ENCODE measurements at places on chromosomes 5 and 9. TPM values are rescaled to one million over a fixed set of nuclear protein-coding genes. Genes with fewer than 3 reads are reported as not detected.

Gene PSD2
- not detected for total RNA-seq

Gene TAL2
- total RNA-seq = not detected

Gene DBH
- total RNA-seq = not detected

Gene PCDHGC4
- not detected for total RNA-seq

Gene LEAP2
- 3.7 TPM for total RNA-seq

Gene CDC20B
- 0.16 TPM for total RNA-seq

Gene SLC36A3
- total RNA-seq = not detected

Gene SLC34A1
- 2.1 TPM for total RNA-seq

Gene BRINP1
- not detected for total RNA-seq

Gene GNA14
- not detected for total RNA-seq

Gene PRR16
- total RNA-seq = not detected

Gene TTLL11
- total RNA-seq = 2.6 TPM

Gene SH3PXD2B
- total RNA-seq = 0.23 TPM

Gene ZNF608
- total RNA-seq = not detected

Gene SPINK4
- not detected for total RNA-seq

- H3K27me3 ChIP-seq = peaks cover 15% of the 10 kb centered on the region
- no peak for DNase-seq
- H3K4me1 ChIP-seq = no peaks in the 10 kb centered on the region
- H3K36me3 ChIP-seq = no peaks in the 10 kb centered on the region
Observed at GRCh38 chr5:57102905-57103255, 71.0 kb upstream of the GPBP1 start.

DNA sequence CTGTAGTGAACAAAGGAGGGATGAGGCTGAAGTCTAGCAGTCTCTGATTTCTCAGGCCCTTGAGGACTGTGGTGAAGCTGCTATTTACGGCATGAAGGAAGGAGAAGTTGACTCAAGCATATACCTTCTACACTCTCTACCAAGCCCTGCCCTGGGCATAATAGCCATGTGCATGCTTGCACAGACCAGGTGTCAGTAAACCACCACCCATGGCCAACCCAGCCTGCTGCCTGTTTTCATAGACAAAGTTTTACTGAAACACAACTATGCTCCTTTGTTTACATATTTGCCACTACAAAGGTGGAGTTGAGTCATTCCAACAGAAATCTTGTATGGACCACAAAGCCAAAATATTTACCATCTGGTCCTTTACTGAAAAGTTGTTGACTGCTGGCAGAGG lies 126.9 kb downstream of the PAPPA start:
- H3K4me1 ChIP-seq = no peaks in the 10 kb centered on the region
- no peak overlapping the region for H3K27ac ChIP-seq
- H3K36me3 ChIP-seq = no peaks in the 10 kb centered on the region
- no peak for DNase-seq
- H3K4me3 ChIP-seq = no peak overlapping the region

GRCh38 chr5:177428574-177429217 lies 2.2 kb downstream of the GRK6 start:
- no peak for DNase-seq
- H3K27ac ChIP-seq = peak overlapping the region; percentile 93
- peaks cover 72% of the 10 kb centered on the region for H3K4me1 ChIP-seq
- peaks cover 64% of the 10 kb centered on the region for H3K36me3 ChIP-seq

DNA sequence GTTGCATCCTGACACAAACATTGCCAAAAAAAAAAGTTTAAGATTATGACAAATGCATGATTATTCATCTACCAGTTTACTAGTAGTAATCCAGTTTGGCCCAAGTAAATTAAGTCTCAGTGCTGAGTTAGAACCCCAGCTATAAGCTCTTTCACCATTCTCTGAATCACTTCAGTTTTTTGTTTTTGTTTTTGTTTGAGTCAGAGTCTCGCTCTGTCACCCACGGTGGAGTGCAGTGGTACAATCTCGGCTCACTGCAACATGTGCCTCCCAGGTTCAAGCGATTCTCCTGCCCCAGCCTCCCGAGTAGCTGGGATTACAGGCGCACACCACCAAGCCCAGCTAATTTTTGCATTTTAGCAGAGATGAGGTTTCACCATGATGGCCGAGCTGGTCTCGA lies 1.5 kb upstream of the PCYOX1L start:
- peak overlapping the region; percentile 20 for H3K27ac ChIP-seq
- no peak for DNase-seq
- H3K36me3 ChIP-seq = peaks cover 67% of the 10 kb centered on the region
- peak overlapping the region; percentile 18 for H3K4me3 ChIP-seq
- H3K4me1 ChIP-seq = peaks cover 84% of the 10 kb centered on the region

DNA sequence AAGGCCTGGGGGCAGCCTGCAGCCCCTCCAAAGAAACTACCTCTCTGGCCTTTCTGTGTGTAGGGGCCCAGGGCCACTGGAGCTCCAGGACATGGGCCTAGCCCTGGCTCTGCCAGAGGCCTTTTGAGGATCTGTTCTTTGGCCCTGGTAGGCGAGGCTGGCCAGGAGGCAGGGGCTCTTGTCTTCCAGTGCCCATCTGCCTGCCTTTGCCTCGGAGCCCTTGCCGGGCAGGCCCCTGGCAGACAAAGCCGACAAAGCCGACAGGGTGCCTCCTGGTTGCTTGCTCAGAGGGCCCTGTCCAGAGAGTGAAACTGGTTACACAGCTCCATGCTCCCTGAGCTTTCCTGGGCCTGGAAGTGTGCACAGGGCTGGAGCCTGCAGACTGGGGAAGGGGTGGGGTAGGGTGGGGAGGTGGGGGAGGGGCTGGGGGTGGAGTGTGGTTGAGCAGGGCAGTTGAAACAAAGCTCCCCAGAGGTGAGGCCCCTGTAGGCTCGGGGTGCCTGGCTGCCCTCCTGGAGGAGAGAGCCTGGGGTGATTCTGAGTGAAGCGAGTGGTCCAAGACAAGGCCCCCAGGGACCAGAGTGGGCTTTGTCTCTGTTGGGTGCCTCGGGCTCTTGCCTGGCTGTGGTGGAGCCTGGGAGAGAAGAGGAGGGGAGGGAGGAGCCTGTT lies 29.3 kb downstream of the PTPA start:
- DNase-seq = peak; percentile 36
- peaks cover 50% of the 10 kb centered on the region for H3K4me1 ChIP-seq
- H3K27ac ChIP-seq = peak overlapping the region; percentile 93
- peak overlapping the region; percentile 75 for H3K4me3 ChIP-seq
- H3K27me3 ChIP-seq = no peaks in the 10 kb centered on the region

DNA sequence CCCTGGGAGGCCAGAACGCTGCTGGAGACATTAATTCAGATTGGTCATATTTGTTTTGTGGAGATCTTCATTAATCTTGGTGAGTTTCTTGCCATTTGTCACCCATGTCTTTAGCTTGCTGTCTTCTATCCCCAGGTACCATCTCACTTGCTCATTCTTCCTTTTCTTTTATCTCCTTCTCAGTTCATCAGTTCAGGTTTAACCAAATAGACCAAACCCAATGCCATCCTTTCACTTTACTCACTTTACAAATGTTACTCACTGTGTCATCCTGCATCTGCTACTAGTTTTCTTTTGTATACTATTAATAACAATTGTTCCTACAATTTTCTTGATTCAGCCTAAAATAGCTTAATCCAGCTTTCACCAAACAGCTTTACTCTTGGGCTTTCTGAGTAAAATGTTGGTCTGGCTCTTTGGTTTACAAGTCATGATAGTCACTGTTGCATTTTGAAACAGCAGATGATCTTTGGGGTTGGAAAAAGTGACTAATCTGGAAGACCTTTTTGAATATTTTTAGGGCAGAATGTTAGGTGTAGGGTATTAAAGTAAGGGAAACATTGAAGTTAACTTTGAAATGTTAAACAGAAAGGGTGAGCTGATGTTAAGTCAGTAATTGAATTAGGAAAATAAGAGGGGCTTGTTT lies 246.9 kb downstream of the ZSWIM6 start:
- H3K4me1 ChIP-seq = no peaks in the 10 kb centered on the region
- no peak overlapping the region for H3K27ac ChIP-seq
- no peaks in the 10 kb centered on the region for H3K36me3 ChIP-seq
- no peak for DNase-seq
- no peak overlapping the region for H3K4me3 ChIP-seq
- H3K27me3 ChIP-seq = no peaks in the 10 kb centered on the region

DNA sequence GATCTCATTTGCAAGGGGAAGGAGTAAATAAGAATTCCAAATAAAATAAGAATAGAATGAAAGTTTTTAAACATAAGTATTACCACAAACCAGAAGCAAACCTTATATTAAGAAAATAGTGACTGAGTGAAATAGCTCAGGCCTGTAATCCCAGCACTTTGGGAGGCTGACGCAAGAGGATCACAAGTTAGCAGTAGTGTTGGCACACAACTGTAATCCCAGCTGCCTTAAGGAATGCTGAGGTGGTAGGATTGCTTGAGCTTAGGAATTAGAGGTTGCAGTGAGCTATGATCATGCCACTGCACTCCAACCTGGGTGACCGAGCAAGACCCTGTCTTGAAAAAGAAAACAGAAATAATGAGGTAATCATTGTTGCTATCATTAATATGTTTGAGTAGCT lies 47.0 kb downstream of the APC start:
- DNase-seq = no peak
- no peaks in the 10 kb centered on the region for H3K4me1 ChIP-seq
- H3K4me3 ChIP-seq = no peak overlapping the region
- H3K27me3 ChIP-seq = no peaks in the 10 kb centered on the region

DNA sequence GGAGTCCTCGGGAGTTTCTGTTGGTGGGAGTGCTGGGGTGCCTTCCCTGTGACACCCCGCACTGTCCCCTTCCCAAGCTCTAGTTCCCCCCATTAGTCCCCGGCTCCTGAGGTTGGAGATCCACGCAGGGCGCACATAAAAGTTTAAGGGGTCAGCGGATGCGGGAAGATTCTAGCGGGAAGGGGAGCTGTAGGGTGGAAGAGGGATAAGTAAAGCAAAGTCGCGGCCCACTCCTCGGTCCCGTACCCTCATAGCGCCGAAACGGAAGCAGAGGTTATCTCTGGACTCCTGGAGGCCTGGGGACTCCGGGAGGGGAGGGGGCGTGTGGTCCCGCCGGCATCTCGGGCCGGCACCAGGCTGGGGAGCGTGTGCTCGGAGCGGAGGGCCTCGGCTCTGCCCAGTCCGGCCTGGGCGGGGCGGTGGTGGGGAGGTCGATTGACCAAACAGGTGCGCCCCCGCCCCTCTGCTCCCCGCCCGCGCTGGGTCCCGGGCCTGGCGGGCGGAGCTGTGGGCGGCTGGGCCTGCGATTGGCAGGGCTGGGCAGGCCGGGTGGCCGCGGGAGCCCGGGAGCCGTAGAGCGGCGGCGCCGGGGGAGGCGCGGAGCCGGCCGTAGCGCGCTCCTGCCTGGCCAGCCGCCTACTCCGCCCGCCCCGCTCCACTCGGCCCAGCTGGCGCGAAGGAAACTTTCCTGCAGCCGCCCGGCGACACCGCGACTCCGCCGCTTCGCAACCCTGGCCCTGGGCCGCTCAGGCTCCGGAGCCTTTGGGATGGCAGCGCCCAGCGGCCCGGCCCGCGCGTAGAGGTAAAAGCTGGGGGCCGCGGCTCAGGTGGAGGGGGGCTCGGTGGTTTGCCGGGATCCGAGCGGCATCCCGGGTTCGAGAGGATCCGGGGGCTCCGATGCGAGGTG lies 52.2 kb upstream of the DAB2IP start:
- H3K4me3 ChIP-seq = no peak overlapping the region
- H3K36me3 ChIP-seq = peaks cover 7% of the 10 kb centered on the region
- peaks cover 6% of the 10 kb centered on the region for H3K4me1 ChIP-seq
- DNase-seq = no peak
